Right atrium auricular region (tissue), 2 donors: ENCODE measurements at places on chromosomes 11 and 22. TPM values are rescaled to one million over a fixed set of nuclear protein-coding genes. Genes with fewer than 3 reads are reported as not detected.

The BDNF gene
- total RNA-seq, result not detected

DNA sequence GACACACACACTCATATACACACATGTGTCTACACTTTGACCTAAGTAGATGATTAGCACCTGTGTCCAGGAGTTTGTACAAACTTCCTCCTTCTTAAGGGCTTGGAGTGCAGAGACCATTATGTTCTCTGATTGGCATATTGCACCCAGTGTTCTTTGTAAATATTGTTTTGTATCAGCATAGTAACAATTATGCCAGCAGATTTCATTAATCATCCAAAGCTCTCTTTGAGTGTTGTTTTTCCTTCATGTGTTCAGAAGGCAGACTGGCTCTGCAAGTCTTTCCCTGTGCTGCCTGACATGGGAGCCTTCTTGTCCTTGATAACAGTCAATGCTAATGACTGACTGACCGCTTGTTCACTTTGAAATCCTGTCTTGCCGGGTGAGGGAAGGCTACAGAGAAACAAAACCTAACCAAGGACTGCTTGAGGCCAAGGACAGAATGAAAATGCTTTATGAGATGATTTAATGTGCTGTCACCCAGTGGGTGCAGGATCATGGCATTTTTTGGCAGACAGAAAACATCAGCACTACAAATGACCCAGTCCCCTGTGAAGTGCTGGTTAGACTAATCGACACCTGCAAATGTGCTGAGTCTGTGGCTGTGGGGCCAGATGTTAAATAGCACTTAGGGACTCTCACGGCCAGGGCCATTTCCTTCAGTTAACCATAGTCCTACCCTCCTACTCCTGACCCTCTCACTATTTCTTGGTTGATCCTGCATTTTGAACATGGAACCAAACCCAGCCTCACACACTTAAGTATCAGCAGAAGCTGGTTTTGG, 6.6 kb upstream of the BARX2 start:
- no peaks in the 10 kb centered on the region for H3K36me3 ChIP-seq
- peaks cover 23% of the 10 kb centered on the region for H3K27me3 ChIP-seq
- H3K4me3 ChIP-seq, result no peak overlapping the region
- H3K27ac ChIP-seq, result no peak overlapping the region
- peaks cover 17% of the 10 kb centered on the region for H3K4me1 ChIP-seq

DNA sequence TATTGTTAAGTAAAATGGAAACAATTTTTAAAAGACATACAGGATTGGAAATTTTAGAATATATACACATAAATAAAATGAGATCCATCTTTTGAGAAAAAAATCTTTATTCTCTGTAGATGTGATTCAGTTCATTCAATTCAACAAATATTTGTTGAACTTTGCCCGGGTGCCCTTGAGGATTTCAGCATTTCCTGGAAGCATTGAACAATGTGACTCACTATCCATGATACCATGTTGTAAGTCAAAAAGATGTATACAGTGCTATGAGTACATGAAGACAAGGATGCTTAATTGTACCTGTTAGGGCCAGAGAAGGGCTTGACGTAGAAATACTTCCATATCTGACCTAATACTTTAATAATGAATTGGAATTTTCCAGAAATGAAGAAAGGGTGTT, 353.7 kb downstream of the METTL15 start:
- H3K4me3 ChIP-seq, result no peak overlapping the region
- H3K36me3 ChIP-seq, result no peaks in the 10 kb centered on the region
- no peak overlapping the region for H3K27ac ChIP-seq
- no peak for DNase-seq
- no peaks in the 10 kb centered on the region for H3K27me3 ChIP-seq

DNA sequence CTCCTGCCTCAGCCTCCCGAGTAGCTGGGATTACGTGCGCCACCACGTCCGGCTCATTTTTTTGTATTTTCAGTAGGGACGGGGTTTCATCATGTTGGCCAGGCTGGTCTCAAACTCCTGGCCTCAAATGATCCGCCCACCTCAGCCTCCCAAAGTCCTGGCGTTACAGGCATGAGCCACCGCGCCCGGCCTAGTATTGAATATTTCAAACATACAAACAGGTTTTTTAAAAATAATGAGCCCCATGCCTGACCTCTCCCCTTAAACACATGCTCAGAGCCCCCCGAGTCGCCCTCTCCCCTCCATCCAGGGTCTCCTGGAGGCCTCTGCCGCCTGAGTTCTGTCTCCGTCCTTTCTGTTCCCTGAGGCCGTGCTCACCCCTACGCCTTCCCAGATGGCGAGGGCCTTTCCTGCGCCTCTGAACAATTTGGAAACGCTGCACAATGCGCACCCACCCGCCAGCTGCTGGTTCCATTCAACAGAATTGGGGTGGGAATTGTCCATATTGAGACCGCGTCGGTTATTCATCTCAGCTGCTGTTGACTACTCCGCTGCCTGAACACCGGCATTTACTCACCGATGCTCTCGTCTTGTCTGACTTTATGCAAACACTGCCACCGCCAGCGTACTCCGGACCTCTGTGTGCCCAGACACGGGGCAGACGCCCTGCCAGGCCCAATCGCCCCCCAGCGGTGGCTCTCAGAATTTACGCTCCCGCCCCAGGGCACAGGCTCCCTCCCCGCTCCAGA, 13.6 kb upstream of the RNH1 start:
- no peak overlapping the region for H3K27ac ChIP-seq
- no peaks in the 10 kb centered on the region for H3K27me3 ChIP-seq
- no peaks in the 10 kb centered on the region for H3K4me1 ChIP-seq
- H3K4me3 ChIP-seq, result no peak overlapping the region
- no peak for DNase-seq

GRCh38 chr22:38713921-38714320, 8.2 kb downstream of the GTPBP1 start:
- H3K27ac ChIP-seq, result no peak overlapping the region
- peaks cover 27% of the 10 kb centered on the region for H3K36me3 ChIP-seq
- no peak for DNase-seq
- H3K4me1 ChIP-seq, result no peaks in the 10 kb centered on the region
- H3K4me3 ChIP-seq, result no peak overlapping the region

DNA sequence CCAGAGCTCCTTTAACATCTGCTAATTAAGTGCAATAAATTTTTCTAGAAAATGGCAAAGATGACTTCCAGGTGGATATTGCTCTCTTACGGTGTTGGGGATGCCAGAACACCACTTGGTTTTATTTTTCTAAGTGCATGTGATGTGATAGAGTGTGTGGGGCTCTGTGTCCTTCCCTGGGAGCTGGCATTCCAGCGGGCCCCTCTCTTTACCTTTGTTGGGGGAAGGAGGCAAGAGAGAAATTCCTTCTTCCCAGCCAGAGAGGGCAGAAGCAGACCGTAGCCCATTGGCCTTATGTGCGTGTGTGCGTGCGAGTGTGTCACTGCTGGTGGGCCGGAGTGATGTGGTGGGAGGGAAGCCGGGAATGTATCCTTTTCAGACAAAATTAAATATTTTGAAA, 17.2 kb downstream of the TEF start:
- DNase-seq, result no peak
- H3K4me3 ChIP-seq, result no peak overlapping the region
- H3K36me3 ChIP-seq, result peaks cover 42% of the 10 kb centered on the region
- H3K4me1 ChIP-seq, result no peaks in the 10 kb centered on the region
- H3K27me3 ChIP-seq, result no peaks in the 10 kb centered on the region

The DEUP1 gene
- total RNA-seq, result not detected
